ENCODE measurements at places on chromosomes 11 and 22. TPM values are rescaled to one million over a fixed set of nuclear protein-coding genes. Genes with fewer than 3 reads are reported as not detected.

The SCN3B gene
- polyA plus RNA-seq, result 6.0 TPM

The PTPRJ gene
- 14.9 TPM for polyA plus RNA-seq

The TEX12 gene
- polyA plus RNA-seq, result not detected

The YAP1 gene
- polyA plus RNA-seq, result 379 TPM

The PDGFD gene
- 6.9 TPM for polyA plus RNA-seq

The OTOG gene
- 0.12 TPM for polyA plus RNA-seq

The CALCA gene
- 2.0 TPM for polyA plus RNA-seq

The FAM83F gene
- polyA plus RNA-seq, result 0.15 TPM

The OR5A1 gene
- 0.04 TPM for polyA plus RNA-seq

The LRP5 gene
- 57.7 TPM for polyA plus RNA-seq

The SSTR3 gene
- polyA plus RNA-seq, result 0.07 TPM

The KCNK4 gene
- polyA plus RNA-seq, result 0.14 TPM

The ANKK1 gene
- 0.26 TPM for polyA plus RNA-seq

The RIC3 gene
- polyA plus RNA-seq, result 2.2 TPM

The P4HA3 gene
- 2.7 TPM for polyA plus RNA-seq

The CEND1 gene
- polyA plus RNA-seq, result 0.42 TPM

All from left lung (tissue), 14 donors.